Glutamatergic neuron (in vitro differentiated cells): ENCODE measurements at places on chromosomes 5 and 9.

- no peak for DNase-seq
These were observed 35.8 kb downstream of the PHF2 start for GRCh38 chr9:93612052-93612795.

DNA sequence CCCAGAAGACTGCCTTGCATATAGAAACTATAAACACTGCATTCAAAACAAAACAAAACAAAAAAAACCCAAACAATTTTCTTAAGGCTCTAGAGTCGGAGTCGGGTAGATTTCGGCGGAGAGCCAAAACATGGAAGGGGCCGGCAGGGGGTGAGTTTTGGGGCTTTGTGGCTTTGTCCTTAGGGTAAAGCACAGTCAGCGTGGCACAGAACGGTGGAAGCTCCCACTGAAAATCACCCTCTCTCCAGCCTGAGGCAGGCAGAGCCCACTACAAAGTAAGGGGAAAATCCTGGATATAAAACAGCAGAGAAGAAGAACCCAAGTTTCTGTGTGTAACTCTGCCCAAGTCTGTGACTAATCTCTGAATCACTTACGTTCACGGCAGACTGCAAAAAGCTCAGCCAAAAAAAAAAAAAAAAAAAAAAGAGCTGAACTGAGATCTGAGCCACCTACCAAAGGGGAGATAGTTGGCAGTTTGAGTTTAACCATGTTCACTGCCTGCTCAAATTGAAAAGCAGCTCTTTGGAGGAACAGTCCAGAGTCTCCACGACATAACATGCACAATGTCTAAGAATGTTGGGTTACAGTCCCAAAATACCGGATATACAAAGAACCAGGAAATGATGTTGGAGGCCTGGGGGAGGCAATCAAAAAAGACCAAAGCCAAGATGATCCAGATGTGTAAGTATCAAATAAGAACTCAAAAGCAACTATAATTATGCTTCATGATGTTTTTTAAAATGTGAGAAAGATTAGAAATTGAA lies 26.6 kb upstream of the OR2K2 start:
- no peak for DNase-seq

- no peak for DNase-seq
These were observed 60.0 kb upstream of the CARTPT start for GRCh38 chr5:71658916-71659662.

- DNase-seq: no peak
These were observed 450.5 kb upstream of the GRAMD2B start for GRCh38 chr5:125972706-125973105.

DNA sequence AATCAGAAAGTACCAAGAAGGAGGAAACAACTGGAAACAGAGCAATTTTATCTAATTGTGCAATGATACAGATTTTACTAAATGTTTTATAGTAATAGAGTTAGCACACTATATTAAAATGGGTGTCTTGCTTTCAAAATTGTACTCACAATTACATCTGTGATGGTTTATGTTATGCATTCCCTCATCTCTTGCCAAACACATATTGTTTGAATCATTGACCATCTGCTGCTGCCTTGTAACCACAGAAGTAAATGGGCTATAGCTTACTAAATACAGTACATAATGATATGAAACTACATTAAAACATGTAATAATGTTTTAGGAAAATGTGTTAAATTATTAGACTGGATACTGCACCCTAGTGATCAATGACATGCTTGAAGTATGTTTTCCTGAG lies 158.1 kb downstream of the SLC25A46 start:
- DNase-seq: no peak

- no peak for DNase-seq
These were observed 72.1 kb upstream of the ATP10B start for GRCh38 chr5:160923936-160924710.

GRCh38 chr5:6450319-6450833 lies 1.7 kb downstream of the UBE2QL1 start:
- DNase-seq: no peak

DNA sequence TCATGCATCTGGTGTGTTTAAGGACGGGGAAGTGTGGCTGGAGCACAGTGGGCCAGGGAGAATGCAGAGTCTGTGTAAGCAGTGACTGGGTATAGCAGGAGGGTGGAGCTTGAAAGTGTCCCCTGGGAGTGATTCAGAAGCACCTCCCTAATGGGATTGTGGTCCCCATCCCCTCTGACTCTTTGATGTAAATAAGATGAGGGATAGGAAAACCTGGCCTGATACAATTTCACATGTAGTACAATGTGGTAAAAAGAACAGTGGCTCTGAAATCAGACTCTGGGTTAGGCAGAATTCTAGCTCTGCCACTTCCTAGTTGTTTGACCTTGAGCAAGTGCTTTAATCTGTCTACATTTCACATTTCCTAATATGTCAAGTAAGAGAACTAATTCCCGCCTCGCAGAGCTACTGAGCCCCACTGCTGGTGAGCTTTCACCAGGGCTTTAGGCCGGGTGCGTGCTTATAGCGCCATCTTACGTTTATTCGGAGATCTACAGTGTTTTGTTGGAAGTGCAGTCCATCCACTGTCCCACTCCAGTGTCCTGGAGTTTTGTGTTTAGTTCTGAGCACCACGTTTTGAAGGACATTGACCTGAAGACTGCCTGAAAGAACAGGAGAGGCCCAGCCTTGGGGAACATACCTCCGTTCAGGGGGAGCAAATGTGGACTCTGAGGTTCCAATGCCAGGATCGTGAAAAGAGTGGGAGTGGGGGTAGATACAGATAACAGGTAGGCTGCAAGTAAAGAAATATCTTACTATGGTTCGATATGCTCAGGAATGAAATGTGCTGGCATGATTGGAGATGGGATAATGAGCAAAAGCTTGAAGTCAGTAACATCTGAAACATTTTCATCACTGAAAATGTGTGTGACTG lies 51.2 kb upstream of the TESK1 start:
- DNase-seq: peak; percentile 63

DNA sequence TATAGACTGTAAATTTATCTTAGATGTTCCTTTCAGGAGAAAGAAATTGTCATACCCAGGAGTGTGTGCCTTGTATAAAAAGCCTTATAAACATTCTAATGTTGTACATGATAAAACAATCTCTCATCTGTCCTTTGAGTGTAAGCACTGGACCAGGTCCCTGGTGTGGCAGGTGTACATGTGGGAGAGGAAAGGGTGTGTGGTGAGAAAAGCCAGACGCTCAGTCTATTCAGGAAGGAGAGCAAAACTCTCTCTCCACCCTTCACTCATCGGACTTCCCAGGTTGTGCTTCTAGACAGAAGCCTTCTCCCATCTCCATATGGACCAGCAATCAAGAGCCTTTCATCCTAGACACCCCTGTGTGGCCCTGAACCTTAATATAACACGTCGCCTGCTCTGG lies 154.2 kb downstream of the ESM1 start:
- DNase-seq: no peak

GRCh38 chr9:117205806-117206205 lies 209.1 kb downstream of the ASTN2 start:
- DNase-seq: no peak

- no peak for DNase-seq
These were observed 220.3 kb downstream of the SPATA31D1 start for GRCh38 chr9:82208741-82209450.

DNA sequence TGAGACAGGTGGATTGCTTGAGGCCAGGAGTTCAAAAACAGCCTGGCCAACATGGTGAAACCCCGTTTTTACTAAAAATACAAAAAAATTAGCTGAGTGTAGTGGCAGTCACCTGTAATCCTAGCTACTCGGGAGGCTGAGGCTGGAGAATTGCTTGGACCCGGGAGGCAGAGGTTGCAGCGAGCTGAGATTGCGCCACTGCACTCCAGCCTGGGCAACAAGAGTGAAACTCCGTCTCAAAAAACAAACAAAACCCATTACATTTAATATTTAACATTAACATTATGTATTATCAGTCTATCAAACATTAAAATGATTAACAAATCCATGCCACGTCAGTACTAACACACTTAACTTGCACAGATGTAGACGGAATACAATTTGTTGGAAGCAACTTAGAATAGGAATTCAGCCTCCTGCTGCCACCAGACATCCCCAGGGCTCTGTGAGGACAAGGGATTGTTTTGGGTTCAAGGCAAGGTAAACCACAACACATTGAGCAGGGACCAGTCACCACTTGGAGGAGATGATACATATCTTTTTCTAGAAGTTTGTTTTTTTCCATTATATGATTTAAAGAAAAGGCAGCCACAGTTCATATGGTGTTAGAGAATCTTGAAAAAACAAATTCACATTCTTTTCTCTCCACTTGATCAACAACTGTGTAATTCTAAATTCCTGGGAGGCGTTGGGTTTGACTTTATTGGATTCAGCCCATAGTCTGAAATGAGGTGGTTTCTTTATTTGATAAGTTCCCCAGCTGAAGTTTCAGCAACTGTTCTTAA lies 104.1 kb upstream of the BASP1 start:
- DNase-seq: no peak

GRCh38 chr5:134130239-134130945 lies 15.9 kb downstream of the TCF7 start:
- no peak for DNase-seq

DNA sequence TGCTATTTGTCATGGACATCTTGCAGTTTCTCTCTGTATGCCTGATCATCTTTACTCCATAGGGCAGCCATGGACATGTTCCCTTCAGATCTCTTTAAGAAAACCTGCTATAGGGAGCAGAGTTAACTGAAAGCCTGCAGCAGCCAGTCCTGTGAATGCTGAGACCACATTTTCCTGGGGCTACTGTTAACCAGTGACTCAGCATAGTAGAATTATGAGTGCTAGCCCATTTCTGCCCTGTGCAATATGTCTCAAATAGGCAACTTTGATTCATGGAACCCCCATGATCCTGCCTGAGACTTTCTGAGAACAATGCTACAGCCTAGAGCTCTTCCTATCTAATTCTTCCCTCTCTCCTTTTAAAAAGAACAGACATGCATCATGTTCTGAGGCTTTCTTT lies 624.2 kb downstream of the CHSY3 start:
- no peak for DNase-seq

- no peak for DNase-seq
These were observed 201.1 kb downstream of the ARHGEF28 start for GRCh38 chr5:73827106-73827450.

DNA sequence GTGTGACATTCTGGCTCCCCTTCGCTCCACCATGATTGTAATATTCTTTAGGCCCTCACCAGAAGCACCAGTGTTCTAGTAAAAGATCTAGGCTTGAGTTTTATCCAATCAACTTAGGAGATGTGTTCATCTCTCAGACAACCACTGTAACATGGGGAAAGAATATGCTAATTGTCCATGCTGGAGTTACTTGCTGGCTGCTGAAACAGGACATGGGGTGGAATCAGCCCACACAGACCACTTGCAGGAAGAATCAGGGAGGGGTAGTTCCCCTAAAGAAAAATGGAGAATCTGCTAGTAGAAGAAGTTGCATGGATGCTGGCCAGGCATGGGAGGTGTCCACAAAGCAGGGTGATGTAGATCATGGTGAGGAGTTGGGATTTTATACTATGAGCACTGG lies 86.2 kb downstream of the FEM1C start:
- DNase-seq: no peak

- no peak for DNase-seq
These were observed 205.5 kb upstream of the EFNA5 start for GRCh38 chr5:107876261-107876660.

GRCh38 chr9:34987160-34987901 lies 2.2 kb upstream of the DNAJB5 start:
- no peak for DNase-seq

DNA sequence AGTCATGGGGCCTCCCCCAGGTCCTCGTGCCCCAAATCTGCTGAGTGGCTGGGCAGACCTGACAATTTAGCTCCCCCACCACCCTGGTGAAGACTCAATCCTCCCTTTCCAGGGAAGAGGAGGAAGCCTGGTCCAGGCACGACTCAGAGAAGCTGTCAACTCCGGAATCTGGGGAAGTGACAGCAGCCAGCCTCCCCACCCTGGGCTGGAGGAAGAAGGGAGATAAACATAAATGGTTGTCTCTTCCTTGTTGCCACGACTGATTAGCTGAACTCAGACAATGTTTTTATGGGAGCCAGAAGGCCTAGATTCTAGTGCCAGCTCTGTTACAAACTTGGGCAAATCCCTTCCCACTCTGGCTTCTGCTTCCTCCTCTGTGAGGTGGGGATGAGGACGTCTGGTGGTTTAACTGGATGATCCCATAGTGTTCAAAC lies 15.4 kb downstream of the CCDC69 start:
- DNase-seq: no peak

- no peak for DNase-seq
These were observed 263.8 kb downstream of the NSG2 start for GRCh38 chr5:174309131-174309795.
